ENCODE measurements at places on chromosomes 1 and 21. TPM values are rescaled to one million over a fixed set of nuclear protein-coding genes. Genes with fewer than 3 reads are reported as not detected.

The SMIM34 gene
- not detected for total RNA-seq

The MUL1 gene
- 25.7 TPM for total RNA-seq

The ANGPTL3 gene
- not detected for total RNA-seq

The MFAP2 gene
- 8.0 TPM for total RNA-seq

The THBS3 gene
- total RNA-seq: 46.6 TPM

Measured in uterine smooth muscle cell (primary cell).